ENCODE measurements at places on chromosomes 11 and 22.

- no peak for DNase-seq
Observed at GRCh38 chr11:123775289-123775688, 21.0 kb upstream of the OR6X1 start.

DNA sequence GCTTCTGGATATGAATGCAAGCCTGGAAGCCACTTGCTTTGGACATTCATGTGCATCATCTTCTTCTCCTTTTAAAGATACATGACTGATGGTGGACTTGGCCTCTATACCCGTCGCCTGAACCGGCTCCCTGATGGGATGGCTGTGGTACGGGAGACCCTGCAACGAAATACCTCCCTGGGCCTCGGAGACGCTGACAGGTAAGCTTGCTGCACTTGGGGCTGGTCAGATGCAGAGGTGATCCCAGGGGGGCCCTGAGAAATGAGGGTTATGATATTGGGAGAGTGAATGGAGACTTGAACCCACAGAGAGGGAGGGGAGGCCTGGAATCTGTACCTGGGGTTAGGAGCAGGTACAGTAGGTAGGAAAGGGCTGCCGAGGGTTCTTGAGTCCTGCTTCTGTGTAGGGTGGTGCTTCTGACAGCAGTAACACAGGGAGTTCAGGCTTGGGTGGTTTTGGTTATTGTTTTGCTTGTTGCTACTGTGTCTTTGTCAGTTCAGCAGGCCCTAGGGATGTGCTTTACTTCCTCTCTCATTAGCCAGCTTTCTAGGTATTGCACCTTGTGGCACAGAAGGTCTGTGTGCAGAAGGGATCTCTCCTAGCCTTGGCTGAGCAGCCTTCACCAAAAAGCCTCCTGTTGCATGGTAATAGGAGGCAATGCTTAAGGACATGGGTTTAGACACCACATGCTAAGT lies 176.1 kb downstream of the DBX1 start:
- DNase-seq, result no peak

GRCh38 chr11:8733852-8734251 lies 51.3 kb downstream of the RPL27A start:
- no peak for DNase-seq

- no peak for DNase-seq
Observed at GRCh38 chr22:36467042-36467810, 14.2 kb downstream of the TXN2 start.

DNA sequence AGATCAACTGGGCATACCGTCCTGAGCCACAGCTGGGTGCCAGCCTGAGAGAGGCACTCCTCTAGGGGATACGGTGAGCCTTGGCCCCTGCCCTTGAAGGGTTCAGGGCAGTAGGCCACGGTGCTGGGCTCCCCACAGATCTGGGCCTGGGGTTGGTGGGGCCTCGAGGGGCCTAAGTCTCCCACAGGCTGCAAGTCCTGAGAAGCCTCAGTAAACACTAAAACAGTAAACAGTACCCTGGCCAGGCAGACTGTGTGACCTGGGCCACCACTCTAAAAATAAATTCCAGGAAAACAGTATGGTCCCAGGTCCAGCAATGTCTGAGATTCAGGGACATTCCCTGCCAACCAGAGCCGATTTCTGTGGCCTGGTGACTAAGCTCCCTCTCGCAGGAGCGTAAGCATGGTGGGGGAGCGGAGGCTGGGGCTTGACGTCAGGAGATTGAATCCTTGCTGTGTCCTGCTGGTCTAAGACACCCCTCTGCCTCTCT lies 2.3 kb upstream of the RHOD start:
- DNase-seq, result no peak
